T-helper 2 cell treated with Interferon-gamma antibody and Interleukin-4, amounts not matched to agents 5 μg/mL and 100 μg/mL, for 36 hours (primary cell): ENCODE measurements at places on chromosomes 7 and 10.

GRCh38 chr7:42621543-42622219, 290.2 kb downstream of the C7orf25 start:
- DNase-seq = no peak
- H3K27ac ChIP-seq = no peak overlapping the region
- no peak overlapping the region for H3K4me3 ChIP-seq

DNA sequence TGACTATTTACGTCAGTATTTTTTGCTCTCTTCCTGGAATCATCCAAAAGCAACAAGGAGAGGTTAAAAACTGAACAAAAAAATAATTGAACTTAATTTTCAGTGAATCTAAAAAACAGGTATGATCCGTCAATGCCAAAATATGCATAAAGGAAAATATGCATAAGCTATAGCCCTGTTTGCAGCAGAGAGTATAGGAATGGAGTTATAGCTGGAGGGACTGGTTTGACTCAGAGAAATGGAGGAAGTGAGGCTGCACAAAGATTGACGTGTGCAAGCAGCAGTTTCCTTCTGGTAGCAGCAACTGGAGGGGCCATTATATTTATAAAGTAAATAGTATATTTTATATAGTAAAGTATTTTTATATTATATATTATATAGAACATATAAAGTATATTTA, 37.1 kb downstream of the GNG11 start:
- H3K27me3 ChIP-seq = peaks cover 2% of the 10 kb centered on the region
- H3K36me3 ChIP-seq = no peaks in the 10 kb centered on the region
- no peaks in the 10 kb centered on the region for H3K4me1 ChIP-seq
- H3K4me3 ChIP-seq = no peak overlapping the region
- no peak for DNase-seq

DNA sequence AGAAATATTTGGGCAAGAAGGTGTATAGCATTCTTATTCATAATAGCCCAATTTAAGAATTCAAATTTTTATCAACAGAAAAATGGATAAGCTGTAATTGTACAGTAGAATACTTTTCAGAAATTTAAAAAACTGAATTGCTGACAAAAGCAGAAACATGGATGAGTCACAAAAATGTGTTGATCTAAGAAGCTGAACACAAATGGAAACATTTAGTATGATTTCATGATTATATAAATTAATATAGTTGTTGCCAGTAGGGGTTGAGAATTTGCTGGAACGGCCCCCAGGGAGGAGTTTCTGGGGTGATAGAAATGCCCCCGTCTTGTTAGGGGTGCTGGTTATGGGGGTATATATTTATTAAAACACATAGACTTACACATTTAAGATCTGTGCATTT, 179.1 kb downstream of the KLF6 start:
- no peak for DNase-seq
- H3K36me3 ChIP-seq = peaks cover 12% of the 10 kb centered on the region

GRCh38 chr10:31762316-31762715, 166.3 kb downstream of the ARHGAP12 start:
- no peaks in the 10 kb centered on the region for H3K27me3 ChIP-seq
- H3K36me3 ChIP-seq = peaks cover 4% of the 10 kb centered on the region
- H3K4me1 ChIP-seq = peaks cover 13% of the 10 kb centered on the region
- DNase-seq = no peak
- no peak overlapping the region for H3K27ac ChIP-seq

GRCh38 chr10:29876008-29876555, 183.3 kb downstream of the JCAD start:
- no peak overlapping the region for H3K4me3 ChIP-seq
- H3K27me3 ChIP-seq = peaks cover 5% of the 10 kb centered on the region
- no peaks in the 10 kb centered on the region for H3K36me3 ChIP-seq

DNA sequence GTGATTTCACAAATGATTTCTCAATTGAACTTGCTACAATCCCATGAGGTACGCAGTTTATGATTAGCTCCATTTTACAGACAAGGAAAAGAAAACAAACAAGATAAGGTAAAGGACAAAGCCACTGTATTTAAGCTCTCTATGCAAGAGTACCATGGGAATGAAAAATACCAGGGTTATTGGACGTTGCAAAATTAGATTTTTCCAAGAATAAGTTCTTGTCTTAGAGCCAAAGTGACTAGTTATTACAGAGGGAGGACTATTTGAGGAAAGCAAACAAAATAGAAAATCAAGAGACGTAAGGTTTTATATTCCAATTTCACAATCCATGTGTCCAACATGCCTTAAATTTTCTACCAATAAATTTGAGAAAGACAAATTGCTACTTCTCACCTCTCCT, 97.9 kb upstream of the PTN start:
- no peaks in the 10 kb centered on the region for H3K4me1 ChIP-seq
- no peaks in the 10 kb centered on the region for H3K27me3 ChIP-seq
- DNase-seq = no peak
- H3K36me3 ChIP-seq = no peaks in the 10 kb centered on the region
- no peak overlapping the region for H3K4me3 ChIP-seq

- H3K27ac ChIP-seq = no peak overlapping the region
- H3K4me1 ChIP-seq = peaks cover 16% of the 10 kb centered on the region
- peak; percentile 67 for DNase-seq
- peaks cover 4% of the 10 kb centered on the region for H3K36me3 ChIP-seq
- H3K4me3 ChIP-seq = peak overlapping the region; percentile 38
Measured at GRCh38 chr7:117110480-117111315, 157.4 kb downstream of the ST7 start.

DNA sequence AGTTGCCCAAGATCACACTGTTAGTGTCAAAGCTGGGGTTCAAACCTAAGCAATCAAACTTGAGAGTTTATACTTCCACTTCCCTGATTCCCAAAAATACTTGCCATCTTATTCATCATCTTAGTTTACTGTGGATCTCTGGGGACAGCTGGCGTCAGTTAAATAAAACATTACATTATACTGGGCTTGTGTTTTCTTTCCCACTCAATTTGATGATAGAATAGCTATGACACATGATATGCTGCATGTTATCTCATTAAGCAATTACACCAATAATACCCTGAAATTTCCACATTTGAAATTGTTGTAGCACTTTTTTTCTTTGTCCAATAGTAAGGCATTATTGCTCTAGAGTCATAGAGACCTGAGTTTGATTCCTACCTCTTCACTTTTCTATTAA, 62.9 kb upstream of the MXI1 start:
- no peak overlapping the region for H3K27ac ChIP-seq
- H3K36me3 ChIP-seq = peaks cover 4% of the 10 kb centered on the region
- H3K27me3 ChIP-seq = peaks cover 55% of the 10 kb centered on the region
- H3K4me3 ChIP-seq = no peak overlapping the region
- DNase-seq = no peak
- peaks cover 18% of the 10 kb centered on the region for H3K4me1 ChIP-seq

GRCh38 chr10:3287572-3288445, 115.2 kb upstream of the PITRM1 start:
- no peak overlapping the region for H3K27ac ChIP-seq
- H3K4me1 ChIP-seq = no peaks in the 10 kb centered on the region
- no peaks in the 10 kb centered on the region for H3K36me3 ChIP-seq
- peaks cover 4% of the 10 kb centered on the region for H3K27me3 ChIP-seq

GRCh38 chr7:70480927-70481569, 650.9 kb upstream of the GALNT17 start:
- H3K4me1 ChIP-seq = no peaks in the 10 kb centered on the region
- no peaks in the 10 kb centered on the region for H3K36me3 ChIP-seq
- DNase-seq = no peak
- no peak overlapping the region for H3K27ac ChIP-seq
- H3K4me3 ChIP-seq = no peak overlapping the region
- H3K27me3 ChIP-seq = no peaks in the 10 kb centered on the region

DNA sequence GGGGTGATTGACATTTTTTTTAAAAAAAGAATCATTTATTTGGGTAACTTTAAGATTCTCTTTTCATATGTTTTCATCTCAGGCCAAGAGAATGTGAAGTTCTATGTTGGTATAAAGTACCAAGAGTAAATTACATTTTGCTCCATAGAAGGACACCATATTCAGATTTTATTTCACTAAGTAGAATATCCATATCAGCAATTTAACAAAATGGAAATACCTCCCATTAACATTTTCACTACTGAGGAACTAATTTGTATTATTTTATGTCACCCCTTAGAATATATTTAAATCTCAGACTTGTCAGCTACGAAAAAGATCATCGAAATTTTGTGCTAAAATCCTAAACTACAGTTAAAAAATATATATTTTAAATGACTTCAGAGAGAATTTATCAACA, 274.3 kb downstream of the SEMA3D start:
- H3K36me3 ChIP-seq = no peaks in the 10 kb centered on the region
- no peak overlapping the region for H3K27ac ChIP-seq
- no peak for DNase-seq

GRCh38 chr7:32047801-32048200, 22.4 kb downstream of the PDE1C start:
- no peaks in the 10 kb centered on the region for H3K4me1 ChIP-seq
- H3K27me3 ChIP-seq = no peaks in the 10 kb centered on the region
- no peak overlapping the region for H3K4me3 ChIP-seq
- no peak overlapping the region for H3K27ac ChIP-seq

- H3K27me3 ChIP-seq = peaks cover 4% of the 10 kb centered on the region
- peaks cover 15% of the 10 kb centered on the region for H3K36me3 ChIP-seq
- H3K4me3 ChIP-seq = peak overlapping the region; percentile 99
- H3K27ac ChIP-seq = peak overlapping the region; percentile 98
- no peak for DNase-seq
- H3K4me1 ChIP-seq = peaks cover 8% of the 10 kb centered on the region
Measured at GRCh38 chr7:100706672-100707311, 871 bp downstream of the POP7 start.

DNA sequence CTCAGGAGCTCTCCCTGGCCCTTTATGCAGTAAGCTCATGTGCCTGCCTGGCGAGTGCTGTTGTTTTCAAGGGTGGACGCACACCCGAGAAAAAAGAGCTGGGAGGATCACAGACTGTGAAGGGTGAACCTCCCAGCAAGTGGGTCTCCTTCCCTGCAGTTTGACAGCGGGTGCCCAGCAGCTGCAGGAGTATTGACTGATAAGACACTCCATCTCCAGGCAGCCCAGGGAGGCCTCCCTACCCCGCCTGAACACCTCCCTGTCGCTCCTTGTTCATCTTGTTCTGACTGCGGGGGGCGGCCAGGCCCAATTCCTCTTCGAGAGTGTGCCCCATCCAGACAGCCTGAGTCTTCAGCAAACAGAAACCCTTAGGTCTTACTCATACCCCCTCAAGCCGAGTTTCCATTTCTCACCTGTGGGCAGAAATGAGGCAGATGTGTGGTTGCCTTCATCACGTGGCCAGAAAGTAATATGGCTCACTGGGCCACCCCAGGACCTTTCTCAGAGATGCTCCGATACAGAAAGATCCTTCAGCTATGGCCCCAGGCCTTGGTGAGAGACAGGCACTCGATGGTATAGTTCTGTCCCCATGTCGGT, 17.2 kb downstream of the MDH2 start:
- no peak for DNase-seq
- H3K27ac ChIP-seq = no peak overlapping the region
- no peaks in the 10 kb centered on the region for H3K4me1 ChIP-seq
- no peak overlapping the region for H3K4me3 ChIP-seq
- H3K27me3 ChIP-seq = no peaks in the 10 kb centered on the region
- peaks cover 40% of the 10 kb centered on the region for H3K36me3 ChIP-seq

DNA sequence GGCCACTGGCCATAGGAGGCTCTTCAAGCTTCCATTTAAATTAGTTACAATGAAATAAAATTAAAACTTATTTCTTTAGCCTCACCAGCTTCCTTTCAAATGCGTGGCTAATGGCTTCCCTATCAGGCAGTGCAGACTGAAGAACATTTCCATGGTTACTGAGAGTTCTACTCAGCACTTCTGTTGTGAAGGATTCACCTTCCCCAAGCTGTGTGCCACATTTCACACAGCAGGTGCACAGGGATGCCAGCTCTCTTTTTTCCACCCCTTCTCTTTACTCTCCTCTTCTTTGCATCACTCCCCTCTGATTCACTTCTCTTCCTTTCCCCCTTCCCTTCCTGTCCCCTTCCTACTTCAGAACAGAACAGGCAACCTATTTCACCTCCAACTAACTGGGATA, 833 bp downstream of the GDF2 start:
- no peak for DNase-seq
- H3K27me3 ChIP-seq = peaks cover 6% of the 10 kb centered on the region
- no peak overlapping the region for H3K27ac ChIP-seq
- H3K4me1 ChIP-seq = no peaks in the 10 kb centered on the region

DNA sequence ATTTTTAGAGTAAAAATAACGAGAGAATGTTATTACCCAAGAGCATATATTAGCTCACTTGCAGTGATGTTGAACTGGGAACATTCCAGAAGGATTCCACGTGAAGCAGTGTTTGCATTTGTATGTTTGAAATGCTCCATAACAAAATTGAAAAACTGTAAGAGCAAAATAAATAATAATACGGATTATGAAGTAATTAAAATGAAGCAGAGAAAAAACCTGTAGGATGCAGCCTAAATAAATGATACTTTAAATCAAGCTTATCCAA, 203.3 kb downstream of the BAMBI start:
- no peak for DNase-seq
- H3K27ac ChIP-seq = no peak overlapping the region
- no peaks in the 10 kb centered on the region for H3K27me3 ChIP-seq
- H3K4me3 ChIP-seq = no peak overlapping the region

DNA sequence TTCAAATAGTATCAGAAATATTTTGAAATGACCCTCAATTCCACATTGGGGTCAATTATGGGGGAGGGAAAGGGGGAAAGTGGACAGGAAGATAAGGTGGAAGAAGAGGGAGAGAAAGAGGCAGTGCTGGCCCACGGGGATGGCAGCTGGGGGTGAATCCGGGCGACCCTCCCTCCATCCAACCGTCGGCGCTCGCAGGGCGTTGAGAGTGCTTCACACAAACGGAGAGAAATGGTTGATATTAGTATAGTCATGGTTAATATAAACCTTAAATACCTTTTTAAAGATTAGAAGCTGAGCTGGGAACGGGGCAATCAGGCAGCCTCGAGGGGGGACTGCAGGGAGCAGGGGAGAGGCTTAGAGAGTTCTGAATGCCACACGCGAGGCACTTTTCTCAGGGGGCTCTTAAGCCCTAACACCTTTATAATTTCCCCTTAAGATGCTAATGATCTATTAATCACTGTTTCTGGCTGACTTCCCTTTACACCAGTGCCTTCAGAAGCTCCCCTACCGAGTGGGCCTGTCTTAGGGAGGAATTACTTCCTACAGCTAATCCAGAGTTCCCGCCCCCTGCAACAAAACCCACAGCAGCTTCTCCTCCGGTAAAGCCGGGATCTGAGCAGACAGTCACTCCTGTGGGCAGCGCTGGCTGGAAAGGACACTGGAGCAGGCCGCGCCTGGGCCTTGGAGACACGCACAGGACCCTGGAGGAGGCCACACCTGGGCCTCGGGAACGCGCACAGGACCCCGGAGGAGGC, 39.5 kb downstream of the PRKAG2 start:
- no peak for DNase-seq
- H3K27ac ChIP-seq = no peak overlapping the region
- H3K27me3 ChIP-seq = no peaks in the 10 kb centered on the region
- no peaks in the 10 kb centered on the region for H3K36me3 ChIP-seq

DNA sequence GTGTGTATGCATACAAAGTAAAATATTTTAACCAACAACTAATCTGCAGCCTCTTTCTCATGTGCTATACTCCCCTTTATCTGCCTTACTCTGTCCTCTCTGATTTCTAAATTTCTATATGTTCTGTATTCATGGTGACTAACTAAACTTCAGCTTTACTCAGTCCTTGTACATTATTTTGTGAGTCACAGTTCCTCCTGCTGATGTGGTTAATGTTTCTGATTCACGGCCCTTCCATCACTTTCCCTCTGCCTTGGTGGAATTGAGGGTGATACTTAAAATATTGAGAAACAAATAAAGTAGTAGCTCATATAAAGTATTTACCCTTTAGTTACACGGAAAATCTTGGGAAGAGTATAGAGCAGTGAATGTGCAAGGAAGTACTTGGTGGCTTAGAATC, 899.1 kb upstream of the ZWINT start:
- H3K27me3 ChIP-seq = no peaks in the 10 kb centered on the region
- no peaks in the 10 kb centered on the region for H3K36me3 ChIP-seq
- no peak overlapping the region for H3K27ac ChIP-seq
- DNase-seq = no peak
